ENCODE measurements at places on chromosomes 3 and 15.

DNA sequence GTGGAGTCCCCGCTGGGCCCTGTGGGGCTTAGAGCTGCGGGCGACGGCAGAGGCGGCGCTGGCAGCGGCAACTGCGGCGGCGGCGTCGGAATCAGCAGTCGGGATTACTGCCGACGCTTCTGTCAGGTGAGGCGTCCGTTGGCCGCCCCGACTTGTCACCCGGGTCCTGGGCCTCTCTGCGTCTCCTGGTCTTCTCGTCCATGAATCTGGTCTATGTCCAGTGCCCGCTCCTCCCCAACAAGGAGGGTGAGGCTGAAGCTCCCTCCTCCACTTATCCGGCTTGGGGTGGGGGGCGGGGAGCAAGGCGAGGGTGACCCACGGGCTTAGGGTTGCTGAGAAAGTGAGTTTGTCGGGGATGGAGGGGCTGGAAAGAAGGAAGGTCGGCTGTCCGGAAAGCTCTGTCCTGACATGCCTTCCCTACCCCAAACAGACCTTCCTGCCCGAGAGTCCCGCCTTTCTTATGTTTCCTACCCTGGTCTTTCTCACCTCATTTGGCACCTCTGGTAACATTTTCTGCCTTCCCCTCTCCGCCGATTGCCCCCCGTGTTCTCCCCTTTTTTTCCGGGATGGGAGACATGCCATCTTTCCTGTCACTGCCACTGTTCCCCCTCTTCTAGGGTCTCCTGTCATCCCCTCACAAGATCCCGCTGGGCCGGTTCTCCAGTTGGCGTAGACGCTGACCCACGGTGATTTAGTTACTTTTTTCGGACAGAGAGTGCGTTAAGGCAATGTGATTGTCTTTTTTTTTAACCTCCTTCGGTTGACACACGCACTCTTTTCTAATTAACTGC is 520 bp downstream of the ZNF654 start:
- no peak for DNase-seq

GRCh38 chr3:167958141-167958540 is 137.6 kb downstream of the GOLIM4 start:
- no peak for DNase-seq

- DNase-seq: no peak
Observed at GRCh38 chr15:89851673-89852341, 37.2 kb upstream of the ANPEP start.

- no peak for DNase-seq
Observed at GRCh38 chr3:77427528-77427927, 387.6 kb downstream of the ROBO2 start.

- no peak for DNase-seq
Observed at GRCh38 chr15:88241060-88241459, 15.5 kb downstream of the NTRK3 start.

DNA sequence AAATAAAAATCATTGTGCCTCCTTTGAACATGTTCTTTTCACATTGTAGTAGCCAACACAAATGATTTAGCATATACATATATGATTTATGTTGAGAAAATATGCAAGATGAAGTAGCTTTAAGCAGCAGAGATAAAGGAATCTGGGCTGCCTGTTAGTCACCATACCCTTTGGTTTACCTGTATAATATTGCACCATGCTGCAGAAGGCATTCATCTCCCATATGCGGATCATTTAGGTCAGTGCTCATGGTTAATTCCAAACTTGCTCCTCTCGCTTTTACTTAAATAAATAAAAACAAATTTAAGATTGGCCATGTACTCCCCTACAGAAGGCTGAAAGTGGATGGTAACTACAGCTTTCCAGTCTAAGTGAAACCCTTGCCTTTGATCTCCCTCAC is 86.7 kb upstream of the TBL1XR1 start:
- DNase-seq: no peak

- DNase-seq: no peak
Observed at GRCh38 chr3:50124800-50125178, 30.3 kb upstream of the SEMA3F start.

GRCh38 chr15:39193611-39194010 is 387.3 kb upstream of the THBS1 start:
- no peak for DNase-seq

GRCh38 chr15:88335074-88335473 is 78.5 kb upstream of the NTRK3 start:
- no peak for DNase-seq

GRCh38 chr3:114745322-114746240 is 401.5 kb downstream of the ZBTB20 start:
- DNase-seq: no peak

DNA sequence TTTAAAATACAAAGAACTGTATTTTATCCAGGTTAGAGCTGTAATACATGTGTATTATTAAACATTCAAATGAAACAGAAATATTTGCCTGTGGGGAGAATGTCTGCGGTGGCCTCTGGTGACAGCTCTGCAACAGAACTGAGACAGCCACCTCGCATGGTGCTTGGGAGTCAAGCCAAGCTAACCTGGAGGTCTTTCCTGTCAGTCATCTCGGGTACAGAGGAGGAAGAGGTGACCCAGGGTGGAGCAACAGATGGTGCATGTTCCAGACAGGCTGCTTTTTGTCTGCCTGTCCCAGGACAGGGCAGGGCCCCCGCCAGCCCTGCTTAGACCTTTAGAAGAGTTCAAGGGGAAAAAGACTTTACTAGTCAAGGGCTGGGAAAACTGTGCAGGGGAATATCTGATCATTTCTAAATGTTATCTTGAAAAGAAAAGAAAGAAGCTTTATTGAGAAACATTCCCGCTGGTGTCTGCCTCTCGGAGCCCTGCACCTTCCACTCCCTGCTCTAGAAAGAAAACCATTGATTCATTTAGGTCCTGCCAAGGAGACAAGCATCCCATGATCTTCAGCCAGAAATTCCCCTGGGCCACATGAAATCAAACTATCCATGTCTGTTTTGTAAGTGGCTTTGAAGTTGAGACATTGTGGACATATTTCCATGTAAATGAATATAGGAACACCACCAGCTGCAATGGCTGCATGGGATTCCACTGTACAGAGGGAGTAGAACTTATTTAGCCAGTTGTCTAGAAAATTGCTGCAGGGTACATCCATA is 5.5 kb upstream of the NR2E3 start:
- DNase-seq: no peak

- DNase-seq: no peak
Observed at GRCh38 chr3:8320711-8321458, 180.7 kb upstream of the LMCD1 start.

DNA sequence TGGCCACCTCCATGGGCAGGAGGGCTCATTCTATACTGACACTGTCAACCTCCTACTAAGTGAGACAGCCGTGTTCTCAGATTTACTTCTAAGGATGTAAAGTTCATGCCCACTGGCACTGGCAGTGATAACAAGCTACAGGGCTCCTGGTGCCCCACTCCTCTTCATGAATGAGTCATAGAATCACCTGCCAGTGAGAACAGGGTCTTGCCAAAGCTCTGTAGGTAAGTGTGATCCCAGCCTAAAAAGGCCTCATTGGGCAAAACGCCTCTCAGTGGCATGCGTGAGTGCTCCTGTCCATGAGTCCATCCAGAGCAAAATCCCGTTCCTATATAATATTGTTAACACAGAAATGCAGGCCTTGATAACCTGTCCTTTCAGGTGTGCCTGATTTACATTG is 17.4 kb downstream of the PXYLP1 start:
- DNase-seq: no peak

DNA sequence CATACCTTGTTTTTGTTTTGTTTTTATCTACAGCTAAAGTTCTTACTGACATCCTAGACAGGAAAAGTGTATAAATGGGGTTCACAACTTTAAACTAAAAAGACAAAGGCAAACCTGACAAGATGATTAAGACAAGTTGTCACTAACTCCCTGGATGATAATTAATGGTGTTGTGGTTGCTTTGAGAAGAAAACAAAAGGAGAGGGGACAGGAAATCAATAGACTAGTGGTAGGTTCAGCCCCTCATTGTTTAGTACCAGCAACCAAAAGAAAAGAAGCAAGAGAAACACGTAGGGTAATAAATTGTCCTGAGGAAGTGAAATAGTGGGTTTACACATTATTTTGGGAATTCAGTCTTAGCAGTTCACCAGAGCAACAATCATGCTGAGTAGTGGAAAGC is 78.8 kb downstream of the BFSP2 start:
- no peak for DNase-seq

DNA sequence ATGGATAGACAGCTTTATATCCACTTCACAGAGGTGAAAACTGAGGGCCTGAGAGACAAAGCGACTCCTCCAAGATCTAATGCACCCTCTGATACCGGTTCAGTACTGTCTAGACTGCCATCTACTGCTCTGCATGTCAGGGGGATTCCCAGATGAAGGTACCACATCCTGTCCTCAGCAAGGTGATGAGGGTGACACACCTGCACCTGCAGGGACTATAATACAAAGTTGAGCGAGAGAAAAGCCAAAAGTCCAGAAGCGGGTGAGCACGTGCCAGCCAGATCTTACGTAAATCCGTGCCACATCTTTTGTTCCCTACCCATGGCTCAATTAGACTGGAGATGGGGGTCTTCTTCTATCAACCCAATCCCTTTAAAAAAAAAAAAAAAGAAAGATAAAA is 32.4 kb upstream of the HES1 start:
- DNase-seq: no peak

DNA sequence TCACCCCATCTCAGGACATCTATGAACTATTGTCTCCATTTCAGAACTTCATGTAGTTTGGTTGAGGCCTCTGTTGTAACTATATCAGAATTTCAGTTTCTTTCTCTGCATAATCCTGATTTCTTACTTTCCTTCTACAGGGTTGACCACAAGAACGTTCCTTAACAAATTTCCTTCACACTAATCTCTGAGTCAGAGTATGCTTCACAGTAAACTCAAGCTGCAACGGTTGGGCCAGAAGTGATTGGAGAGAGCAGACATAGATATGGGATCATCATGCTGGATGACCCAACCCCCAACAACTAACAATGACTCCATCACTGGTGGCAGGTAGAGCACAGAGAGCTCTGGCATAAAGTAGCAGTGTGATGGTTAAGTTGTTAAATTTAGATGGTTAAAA is 128.8 kb upstream of the OSTN start:
- DNase-seq: no peak

DNA sequence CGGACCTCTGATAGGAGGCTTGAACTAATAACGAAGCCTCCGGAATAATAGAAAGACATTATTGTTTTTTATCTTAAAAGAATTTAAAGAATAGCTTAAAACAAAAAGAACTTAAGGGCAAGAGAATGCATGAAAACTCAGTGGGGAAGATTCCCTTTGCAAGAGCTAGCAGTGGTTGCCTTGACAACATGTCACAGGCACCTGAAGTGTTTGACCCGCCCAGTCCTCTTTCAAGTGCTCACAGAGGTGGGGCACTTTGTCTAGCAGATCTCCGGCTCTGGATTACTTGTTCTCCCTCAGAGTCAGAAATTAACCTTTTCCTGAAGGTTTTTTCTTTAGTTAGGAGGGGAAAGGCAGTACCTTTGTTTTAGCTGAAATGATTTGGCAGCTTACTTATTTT is 37.8 kb downstream of the LARS2 start:
- no peak for DNase-seq

DNA sequence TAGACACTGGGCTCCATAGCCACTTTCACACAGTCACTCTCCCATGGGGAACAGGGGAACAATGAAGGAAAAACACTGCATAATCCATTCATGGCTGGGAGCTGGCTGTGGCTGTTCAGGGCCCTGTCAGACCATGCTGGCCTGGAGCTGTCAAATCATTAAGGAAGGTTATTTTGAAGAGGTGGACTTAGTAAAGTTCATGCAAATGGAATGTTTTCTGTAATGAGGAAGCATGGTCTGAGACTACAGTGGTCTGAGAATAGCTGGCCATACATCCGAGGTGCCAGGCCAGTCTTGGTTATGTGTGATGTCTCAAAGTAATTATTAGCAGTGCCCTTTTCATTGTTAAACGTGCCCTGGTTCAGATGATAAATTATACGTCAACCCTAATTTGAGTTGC is 117.1 kb upstream of the MRPS22 start:
- no peak for DNase-seq

DNA sequence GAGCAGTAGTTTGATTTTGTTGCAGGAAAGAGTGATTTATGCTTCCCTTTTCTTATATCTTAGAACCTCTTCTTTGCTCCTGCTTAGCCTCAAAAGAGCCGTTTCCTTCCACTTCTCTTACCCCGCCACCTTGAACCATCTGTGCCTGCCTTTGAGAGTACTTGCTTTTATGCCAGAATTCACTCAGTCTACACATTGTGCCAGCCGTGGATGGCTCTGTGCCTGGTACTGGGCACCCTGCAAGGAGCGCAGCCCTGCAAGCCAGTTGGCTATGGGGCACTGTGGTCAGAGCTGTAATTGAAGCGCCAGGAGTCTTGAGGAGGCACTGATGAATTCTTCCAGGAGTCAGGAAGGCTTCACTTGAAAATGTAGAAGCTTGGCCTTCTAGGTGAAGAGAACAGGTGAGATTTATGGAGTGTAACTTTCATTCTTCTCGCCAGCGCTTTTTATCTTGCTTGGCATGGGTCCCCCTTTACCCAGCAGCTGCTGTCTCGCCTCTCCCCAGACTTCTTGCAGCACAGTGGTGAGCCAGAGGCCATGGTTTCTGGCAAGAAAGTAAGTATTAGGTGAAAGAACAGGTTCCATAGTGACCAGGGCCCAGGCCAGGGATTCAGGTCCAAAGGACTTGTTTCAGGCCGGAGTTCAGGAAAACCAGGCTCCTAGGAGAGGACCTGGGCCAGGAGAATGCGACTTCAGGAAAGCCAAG is 4.9 kb downstream of the TMED3 start:
- DNase-seq: no peak

GRCh38 chr15:89329329-89330084 is 5.1 kb downstream of the POLG start:
- no peak for DNase-seq

DNA sequence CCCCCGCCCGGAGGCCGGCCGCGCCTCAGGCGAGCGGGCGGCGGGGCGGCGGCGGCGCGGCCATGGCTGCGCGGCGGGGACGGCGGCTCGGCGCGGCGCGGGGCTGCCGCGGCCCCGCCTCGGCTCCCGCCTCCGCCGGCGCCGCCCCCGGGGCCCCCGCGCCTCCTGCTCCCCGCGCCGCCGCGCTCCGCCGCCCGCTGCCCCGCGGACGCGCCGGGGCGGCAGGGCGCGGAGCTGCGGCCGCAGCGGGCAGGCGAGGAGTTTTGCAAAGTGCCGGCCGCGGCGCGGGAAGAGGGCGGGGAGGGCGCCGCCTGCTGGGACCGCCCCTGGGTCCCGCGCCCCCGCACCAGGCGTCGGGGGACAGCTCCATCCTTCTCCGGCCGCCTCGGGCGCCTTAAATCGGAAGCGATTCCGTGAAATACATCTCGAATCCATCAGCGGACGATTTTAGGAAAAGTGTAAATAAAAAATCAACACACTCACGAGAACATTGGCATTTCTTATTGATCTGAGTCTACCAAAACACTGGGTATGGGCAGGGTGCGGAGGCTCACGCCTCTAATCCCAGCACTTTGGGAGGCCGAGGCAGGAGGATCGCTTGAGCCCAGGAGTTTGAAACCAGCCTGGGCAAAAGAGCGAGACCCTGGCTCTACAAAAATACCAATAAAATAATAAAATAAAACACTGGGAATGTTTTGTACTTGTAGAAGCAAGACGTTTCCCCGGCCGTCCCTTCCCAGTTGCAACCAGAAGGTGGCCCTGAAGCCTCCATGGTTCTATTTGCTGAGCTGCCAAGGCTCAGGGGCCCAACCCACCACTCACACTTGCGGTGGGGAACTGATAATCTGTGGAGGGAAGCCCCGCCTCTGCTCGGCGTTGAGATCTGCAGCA is 136.9 kb downstream of the NUP210 start:
- DNase-seq: no peak
